Right cardiac atrium (tissue), 5 donors: ENCODE measurements at places on chromosomes 7 and 10. TPM values are rescaled to one million over a fixed set of nuclear protein-coding genes. Genes with fewer than 3 reads are reported as not detected.

The CDK1 gene
- total RNA-seq, result 4.6 TPM

- no peak for DNase-seq
These were observed 213.4 kb downstream of the GALNT17 start for GRCh38 chr7:71345117-71345884.

DNA sequence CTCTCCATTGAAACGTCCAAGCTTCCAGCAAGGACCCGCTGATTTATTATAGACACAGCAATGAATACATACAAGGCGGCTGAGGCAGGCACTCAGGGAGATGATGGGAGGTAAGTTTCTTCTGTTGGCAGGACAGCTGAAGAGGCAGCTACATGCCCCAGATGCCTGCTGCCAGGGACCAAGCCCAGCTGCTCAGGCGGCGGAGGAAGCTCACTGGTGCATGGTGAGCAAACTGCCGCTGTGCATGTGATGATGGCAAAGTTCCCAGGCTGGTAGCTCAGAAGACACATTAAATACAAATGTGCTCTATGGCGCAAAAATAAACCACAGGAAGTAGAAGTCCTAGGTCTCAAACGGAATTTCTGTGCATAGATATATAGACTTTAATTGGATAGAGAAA is 2.3 kb downstream of the DNTT start:
- DNase-seq, result peak; percentile 75

The ABCB4 gene
- total RNA-seq, result 7.5 TPM

DNA sequence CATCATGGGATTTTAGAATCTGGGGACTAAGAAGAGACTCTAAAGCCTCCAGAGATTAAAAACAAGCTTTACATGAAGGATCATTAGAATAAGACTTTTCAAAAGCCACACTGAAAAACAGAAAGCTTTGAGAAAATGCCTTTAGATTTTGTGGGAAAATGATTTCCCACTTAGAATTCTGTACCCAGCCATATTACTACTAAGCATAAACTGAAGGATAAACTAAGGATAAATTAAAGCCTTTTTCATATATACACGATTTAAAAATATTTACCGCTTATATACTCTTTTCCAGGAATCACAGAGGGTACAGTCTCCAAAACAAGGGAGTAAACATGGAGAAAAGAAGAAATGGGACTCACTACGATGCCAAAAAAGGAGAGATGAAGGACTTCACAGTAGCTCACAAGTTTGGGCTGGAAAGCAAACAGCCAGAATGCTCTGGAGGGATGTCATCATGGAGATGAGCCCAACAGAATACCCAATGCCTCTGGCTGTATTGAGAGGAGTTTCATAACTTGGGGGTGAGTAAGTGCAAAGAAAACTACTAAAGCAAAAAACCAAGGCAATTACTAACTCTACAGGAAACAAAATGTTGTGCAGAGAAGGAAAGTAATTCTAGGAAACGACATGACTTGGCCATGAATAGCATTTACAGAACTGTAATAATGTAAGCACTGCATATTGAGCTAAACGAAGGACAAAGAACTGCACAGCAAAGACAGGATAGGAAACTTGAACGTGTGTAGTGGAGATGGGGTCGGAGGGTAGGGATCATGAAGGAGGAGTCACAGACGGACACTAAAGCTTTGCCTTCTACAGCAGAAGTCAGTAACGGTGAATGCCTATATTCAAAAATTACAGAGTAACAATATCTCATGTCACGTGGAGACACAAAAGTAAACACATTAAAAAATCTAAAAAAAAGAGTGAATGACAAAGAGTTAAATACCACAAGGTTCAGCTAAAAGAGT is 61.4 kb upstream of the ASAH2 start:
- DNase-seq, result no peak

DNA sequence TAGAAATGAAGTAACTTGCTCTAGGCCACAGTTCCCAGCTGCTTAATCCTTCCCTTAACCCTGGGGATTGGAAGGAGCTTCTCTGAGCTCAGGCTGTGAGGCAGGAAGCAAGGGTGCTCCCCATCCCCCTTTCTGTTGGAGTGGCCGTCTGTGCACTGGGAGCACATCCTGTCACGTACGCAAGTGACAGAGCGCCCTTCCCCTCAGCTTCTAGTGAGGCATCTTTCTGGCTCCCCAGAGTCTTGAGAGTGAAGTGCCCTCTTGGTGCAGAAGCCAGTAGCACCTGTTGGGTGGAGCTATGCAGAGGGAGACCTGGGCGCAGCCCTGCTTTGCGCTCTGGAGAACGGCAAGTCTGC is 47.8 kb downstream of the SHH start:
- no peak for DNase-seq

The CCDC136 gene
- total RNA-seq, result 2.5 TPM

- DNase-seq, result no peak
These were observed 21.5 kb downstream of the HERC4 start for GRCh38 chr10:68053553-68053952.

DNA sequence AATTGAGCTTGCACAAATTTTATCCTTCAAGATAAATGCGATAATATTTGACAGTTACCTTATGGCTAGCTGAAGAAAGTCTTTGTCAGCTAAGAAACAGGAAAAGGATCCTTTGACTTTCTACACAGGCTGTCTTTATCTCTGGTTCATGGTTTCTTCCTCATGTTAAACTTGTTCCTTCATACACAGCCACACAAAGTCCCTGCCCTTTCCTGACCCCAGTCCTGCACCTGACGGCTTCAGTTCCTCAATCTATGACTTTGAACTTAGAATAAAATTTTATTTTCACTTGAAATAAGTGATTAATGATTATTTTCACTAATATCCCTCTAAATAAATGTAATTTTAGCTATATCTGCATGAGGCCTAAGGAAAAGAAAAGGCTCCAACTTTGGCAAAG is 77.8 kb upstream of the PRSS1 start:
- no peak for DNase-seq

The FGL2 gene
- total RNA-seq, result 30.2 TPM

DNA sequence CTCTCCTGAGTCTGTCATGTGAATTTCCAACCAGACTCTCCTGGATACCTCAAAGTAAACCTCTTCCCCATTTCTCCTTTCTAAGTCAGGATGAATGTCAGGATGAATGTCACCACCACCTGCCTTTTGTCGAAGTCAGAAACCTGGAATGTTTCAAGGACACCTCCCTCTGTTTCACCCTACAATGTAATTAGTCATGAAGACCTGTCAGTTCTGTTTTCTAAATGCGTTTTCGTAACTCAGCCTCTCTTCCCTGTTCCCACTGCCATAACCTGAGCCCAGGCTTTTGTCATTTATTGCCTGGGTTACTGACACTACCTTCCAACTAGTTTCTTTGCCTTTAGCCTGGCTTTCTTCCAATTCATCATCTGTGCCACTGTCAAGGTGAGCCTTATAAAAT is 5.5 kb upstream of the STN1 start:
- DNase-seq, result no peak

DNA sequence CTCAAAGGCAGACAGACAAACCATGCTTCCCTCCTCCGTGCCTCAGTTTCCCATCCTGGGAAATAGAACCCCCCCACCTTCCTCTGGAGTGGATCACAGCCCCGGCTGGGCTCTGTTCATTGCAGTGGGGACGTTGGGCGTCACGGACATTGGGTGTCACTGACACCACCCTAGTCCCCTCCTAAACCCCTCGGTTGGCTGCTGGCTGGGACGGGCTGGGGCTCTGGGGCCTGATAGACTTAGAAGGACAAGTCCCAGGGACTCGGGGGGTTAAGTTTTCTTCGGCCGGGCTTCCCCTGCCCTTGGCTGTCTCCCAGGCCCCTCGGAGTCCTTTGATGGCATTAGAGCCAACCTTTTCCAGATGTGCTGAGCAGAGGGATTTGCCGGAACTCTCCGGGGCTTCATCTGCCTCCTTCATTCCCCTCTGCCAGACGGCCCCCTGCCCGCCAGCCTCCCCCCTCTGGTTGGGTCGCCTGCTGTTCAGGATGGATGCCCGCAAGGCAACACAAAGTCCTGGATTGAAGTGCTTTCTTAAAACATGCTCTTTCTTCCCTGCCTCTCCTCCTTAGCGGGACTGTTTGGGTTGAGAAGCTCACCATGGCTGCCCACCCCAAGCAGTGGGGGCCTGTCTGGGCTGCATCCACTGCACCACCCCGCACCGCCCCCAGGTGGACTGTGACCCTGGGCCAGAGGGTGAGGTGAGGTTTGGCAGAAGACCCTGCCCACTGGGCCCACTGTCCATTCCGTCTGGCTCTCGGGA is 73.0 kb downstream of the COL26A1 start:
- DNase-seq, result no peak

GRCh38 chr7:72326811-72327210 is 85.3 kb downstream of the CALN1 start:
- no peak for DNase-seq

DNA sequence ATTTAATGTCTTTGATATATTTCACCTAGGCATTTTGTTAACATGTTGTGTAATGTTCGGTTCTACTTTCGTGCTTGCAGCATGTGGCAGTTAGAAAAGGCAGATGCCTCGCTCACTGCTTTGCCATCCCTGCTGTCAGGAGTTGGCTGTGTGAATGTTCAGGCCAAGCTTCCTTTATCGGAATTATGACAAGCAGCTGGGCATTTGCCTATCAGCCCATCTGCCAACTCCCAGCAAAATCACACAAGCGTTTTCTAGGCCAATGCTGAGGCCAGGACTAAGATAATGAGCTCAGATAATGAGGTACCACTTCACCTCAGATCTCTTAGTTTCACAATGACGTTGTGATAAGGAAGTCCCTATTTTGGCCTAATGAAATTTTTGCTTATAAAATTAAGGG is 212.7 kb upstream of the FAM3C start:
- no peak for DNase-seq

The CNNM1 gene
- total RNA-seq, result 0.29 TPM

DNA sequence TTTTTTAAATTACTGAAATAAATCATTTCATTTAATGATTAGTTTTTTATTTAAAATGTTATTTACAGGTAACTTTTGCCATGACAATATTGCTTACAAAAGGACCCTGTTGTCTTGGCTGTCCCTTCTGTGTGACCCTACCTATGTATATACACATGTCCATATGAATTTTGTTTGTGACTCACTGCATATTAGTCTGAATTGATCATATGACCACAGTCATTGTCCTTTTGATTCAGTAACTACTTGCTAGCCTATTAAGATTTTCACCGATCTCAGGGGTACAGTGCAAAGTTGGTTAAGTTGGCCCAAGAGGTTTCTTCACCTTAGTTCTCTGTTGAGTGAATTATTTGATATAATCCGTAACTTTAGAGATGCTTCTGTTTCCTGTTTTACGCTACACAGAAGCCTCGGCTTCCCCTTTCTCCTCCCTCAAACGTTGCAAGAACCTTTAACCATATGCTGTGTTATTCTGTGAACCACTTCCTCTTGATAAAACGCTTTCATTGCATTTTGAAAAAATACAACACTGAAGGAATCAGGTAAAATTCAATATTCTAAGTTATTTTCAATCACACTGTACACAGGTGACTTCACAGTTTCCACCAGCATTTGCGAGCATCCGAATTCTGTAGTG is 43.9 kb downstream of the APBB1IP start:
- no peak for DNase-seq

The NXPH1 gene
- not detected for total RNA-seq

- no peak for DNase-seq
These were observed 573.0 kb upstream of the IGFBP3 start for GRCh38 chr7:46494028-46494427.

The CHAT gene
- not detected for total RNA-seq

The RARRES2 gene
- total RNA-seq, result 111 TPM
